ENCODE measurements at places on chromosomes 2 and 18.

- no peak for DNase-seq
Measured at GRCh38 chr2:129777146-129777545, 202.3 kb upstream of the RAB6C start.

DNA sequence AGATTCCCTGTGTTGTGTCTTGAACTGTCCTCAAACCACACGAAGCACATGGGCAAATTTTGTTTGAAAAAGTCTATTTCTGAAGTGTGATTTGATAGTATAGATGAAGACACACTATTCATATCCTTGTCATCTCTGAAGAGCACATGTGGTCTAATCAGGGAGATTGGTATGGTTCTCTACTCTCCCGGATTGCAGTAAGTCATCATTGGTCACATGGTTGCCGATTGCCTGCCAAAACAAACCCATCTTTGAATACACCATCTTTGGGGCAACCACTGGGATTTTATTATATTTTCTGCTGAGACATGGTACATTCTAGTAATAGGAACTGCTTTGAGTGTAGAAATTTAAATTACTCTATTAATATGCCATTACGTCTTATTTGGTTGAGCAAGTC is 186.9 kb downstream of the MYO1B start:
- no peak for DNase-seq

GRCh38 chr2:96157649-96158553 is 12.7 kb upstream of the DUSP2 start:
- DNase-seq = peak; percentile 76

- DNase-seq = no peak
Measured at GRCh38 chr2:234958311-234958710, 6.5 kb downstream of the SH3BP4 start.

DNA sequence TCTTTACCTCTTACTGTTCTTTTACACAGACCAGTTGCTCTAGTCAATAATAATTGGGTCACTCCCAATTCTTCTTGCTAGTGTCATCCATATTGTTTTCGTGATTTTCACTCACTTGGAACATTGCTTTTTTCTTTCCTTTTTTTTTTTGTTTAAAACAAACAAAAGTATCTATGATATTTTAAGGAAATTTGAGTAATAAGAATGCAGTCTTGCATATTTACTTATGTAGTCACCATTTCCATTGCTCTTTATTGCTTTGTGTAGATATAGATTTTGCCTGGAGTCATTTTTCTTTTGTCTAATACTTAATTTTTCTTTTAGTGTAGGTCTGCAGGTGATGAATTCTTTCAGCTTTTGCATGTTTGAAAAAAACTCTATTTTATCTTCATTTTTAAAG is 71.9 kb downstream of the WDR7 start:
- DNase-seq = no peak

- DNase-seq = no peak
Measured at GRCh38 chr18:71665131-71665530, 879.0 kb downstream of the CBLN2 start.

GRCh38 chr18:22282311-22283115 is 113.1 kb downstream of the GATA6 start:
- peak; percentile 3 for DNase-seq

- DNase-seq = no peak
Measured at GRCh38 chr18:11714244-11714918, 25.3 kb downstream of the GNAL start.

DNA sequence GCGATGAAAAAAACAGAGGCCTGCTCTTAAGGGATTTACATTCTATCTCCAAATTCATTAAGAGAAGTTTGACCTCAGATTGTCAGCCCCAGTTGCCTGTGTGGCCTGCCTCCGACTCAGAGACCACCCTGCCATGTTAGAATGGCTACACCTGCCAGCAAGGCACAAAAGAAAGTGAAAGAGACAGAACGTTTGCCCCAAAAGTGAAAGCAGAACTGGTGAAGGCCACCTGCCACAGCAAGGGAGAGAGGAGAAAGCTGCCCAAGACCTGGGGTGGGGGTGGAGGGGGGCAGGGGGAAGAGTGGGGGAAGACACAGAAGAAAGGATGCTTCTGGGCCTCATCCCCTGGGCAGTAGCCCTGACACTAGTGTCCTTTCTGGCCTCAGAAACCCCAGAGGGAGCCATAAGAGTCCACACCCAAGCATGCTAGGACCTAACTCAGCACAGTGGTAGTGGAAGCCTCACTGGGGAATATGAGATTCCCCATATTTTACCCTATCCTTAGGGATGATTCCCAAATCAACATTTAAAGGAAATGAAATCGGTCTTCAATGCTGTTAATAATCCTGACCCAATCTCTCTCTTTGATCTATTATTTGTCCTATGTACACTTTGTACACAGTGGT is 389.7 kb downstream of the TXNL1 start:
- no peak for DNase-seq

DNA sequence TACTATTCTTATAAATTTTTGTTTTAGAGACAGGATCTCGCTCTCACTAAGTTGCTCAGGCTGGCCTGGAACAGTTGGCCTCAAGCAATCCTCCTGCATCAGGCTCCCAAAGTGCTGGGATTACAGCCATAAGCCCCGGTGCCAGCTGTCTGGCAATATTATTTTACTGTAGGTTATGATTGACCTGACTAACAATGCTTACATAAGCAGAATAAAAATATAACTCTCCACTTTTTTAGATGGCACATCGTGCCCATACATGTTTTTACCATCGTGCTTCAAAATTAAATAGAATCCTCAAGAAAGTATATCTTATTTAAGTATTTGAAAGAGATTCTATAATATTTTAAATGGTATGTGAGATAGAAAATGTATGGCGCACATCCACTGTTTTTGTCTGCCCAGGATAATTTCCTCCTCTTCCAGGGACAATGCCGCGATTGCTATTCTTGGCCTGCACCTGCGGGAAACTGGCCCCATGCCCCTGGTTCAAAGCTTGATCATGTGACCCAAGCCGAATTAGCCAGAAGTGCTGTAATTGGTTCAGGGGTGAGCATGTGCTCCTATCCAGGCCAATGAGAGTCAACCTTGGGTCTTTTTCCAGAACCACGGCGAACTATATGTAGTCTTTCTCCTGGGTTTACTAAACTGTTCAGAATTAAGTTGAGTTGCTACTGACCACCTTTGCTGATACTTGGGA is 38.3 kb upstream of the GREB1L start:
- no peak for DNase-seq

DNA sequence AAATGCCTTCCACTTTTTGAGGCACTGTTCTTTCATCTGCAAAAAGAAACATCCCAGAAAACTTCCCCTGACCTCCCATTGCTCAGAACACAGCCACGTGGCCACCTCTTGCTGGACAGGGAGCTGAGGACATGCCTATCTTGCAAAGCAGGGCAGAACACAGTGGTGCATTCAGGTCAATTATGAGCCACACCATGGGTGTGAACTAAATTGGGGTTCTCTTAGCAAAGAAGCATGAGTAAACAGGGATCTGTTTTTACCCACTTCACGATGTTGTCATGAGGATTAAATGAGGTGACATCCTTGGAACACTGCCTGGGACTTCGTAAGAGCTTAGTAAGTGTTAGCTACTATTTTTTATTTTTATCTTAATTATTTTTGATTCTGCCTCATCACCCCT is 25.1 kb downstream of the BMP10 start:
- no peak for DNase-seq

DNA sequence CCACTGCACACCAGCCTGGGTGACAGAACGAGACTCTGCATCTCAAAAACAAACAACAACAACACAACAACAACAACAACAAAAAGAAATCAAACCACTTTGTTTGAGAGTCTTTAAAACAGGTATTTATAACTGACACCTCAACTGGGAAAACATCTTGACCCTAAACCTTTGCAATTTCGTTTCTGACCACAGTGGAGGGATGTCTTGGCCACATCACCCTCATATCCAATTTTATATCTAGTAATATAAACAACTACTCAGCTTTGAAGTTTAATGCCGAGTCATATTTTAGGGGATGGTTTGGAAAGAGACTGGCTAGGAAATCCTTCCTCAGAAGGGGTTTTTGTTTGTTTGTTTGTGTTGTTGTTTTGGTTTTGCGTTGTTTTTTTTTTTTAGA is 37.8 kb upstream of the RMDN2 start:
- DNase-seq = no peak

DNA sequence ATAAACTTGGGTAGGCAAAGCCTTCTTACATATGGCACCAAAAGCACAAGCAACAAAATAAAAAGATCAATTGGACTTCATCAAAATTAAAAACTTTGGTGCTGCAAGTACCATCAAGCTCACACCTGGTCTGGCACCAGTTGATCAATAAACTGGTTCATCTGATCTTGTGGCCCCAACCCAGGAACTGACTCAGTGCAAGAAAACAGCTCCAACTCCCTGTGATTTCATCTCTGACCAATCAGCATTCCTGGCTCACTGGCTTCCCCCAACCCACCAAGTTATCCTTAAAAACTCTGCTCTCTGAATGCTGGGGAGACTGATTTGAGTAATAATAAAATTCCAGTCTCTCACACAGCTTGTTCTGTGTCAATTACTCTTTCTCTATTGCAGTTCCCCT is 8.4 kb downstream of the EPG5 start:
- no peak for DNase-seq

DNA sequence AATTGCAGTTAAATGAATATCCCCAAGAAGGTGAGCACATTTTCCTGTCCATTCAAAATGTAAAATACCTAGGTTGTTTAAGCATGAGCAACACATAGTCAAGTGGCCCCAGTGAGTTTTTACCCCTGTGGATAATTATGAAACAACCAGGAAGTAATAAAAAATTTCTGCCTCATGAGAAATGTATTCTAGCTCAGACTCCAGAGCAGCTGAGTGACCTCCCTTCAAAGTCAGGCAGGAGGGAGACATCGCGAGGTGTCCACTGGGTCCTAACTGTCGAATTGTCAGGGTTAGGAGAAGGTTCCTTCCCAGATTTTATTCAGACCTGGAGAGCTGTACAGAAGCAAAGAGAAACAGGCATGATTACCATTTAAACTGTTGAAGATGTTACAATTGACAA is 416.6 kb upstream of the SMIM21 start:
- DNase-seq = no peak

DNA sequence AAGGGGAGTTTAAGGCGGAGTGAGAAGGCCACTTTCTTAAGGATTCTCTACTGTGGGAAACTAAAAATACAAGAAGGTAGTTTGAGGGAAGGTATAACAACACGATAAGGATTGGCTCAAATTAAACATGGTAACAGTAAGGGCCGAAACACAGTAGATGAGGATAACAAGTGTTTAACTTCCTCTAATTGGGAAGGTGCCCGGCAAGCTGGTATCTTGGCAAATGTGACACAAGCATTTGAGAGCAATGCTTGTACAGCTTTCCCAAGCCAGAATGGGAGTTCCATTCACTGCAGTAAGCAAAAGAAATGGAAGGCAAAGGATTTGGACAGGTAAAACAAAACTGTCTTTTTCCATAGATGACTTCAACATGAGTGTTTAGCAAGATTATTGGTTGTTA is 19.8 kb downstream of the USP40 start:
- DNase-seq = no peak

DNA sequence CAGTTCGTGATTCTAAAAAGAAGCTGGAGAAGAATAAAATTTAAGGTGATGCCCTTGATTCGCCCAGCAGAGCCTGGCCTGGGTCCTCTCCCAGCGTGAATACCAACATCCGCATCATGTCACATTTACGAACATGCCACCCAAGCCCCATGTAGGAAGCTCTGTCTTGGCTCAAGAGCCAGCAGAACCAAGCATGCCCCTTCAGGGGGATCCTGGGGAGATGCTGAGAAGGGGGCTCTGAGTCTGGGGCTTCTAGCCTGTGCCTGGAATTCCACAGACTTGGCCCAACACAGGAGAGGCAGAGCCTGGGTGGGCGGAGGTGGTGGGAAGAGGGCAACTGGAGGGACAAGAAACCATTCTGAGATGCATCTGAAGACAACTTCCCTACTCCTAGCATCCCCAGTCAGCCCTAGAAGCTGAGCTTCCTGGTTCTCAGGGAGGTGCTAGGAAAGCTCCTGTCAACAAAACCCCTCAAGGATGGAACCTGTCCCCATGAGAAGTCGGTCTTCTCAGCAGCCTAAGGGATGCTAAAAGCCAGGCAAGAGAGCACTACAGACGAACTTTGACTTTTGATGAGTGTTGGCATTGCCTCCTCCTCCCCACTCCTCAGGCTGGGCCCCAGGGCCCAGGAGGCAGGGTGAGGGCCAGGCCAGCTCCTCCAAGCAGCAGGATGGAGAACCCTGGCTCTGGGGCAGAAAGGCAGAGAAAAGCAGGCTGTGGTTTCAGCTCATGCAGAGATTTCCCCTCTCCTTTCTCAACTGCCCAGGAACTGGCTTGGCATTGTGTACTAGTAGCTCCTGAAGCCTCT is 57.9 kb downstream of the POLR1A start:
- no peak for DNase-seq

DNA sequence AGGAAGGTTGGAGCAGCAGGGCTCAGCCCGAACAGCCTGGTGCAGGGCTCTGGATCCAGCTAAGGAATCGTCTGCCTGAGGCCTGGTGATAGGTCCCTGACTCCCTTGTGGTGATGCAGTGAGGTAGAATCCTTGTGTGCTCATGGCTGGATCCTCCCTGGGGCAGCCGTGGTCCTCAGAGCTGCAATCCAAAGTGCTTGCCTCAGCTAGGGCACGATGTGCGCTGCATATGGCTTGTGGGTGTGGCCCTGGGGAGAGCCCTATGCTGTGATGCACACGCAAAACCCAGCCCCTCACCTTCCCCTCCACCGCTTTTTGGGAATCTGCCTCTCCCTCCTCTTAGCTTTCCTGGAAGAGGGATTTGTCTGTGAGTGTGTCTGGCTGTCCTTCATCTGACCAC is 142.2 kb downstream of the DYSF start:
- no peak for DNase-seq

GRCh38 chr18:78619854-78620253 is 359.8 kb upstream of the SALL3 start:
- no peak for DNase-seq

DNA sequence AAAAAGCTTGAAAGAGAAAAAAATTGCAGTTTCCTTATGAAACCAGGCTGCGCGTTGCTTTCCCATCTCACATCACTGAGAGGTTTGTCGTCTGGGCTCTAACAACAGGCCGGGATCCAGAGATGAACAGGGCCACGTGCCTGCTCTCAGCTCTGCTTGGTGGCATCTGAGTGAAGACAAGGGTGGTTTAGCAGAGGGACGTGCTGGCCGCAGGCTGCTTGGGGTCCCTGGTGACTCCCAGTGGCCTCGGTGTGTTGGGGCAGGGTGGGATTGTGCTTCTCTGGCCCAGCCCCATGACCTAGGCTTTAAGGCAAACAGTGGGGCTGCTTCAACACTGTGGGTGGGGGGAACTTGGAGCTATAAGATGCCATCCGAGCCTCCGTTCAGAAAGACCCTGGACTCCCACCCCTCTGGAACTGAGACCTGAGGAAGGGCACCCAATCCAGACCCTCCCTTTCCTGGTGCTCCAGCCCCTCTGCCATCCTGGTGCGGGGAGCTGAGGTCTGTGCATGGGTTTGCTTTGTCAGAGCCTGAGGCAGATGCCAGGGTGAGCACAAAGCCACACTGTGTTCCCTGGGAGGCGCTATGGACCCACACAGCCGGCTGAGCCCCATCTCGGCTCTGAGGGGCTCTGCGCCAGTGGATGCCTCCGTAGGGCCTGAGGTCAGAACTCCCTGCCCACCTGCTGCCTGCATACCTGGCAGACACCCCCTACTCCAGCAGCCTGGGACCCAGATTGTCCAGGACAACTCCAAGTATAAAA is 18.4 kb upstream of the HPCAL1 start:
- no peak for DNase-seq
